T-helper 2 cell (primary cell): ENCODE measurements at places on chromosomes 7 and 10.

DNA sequence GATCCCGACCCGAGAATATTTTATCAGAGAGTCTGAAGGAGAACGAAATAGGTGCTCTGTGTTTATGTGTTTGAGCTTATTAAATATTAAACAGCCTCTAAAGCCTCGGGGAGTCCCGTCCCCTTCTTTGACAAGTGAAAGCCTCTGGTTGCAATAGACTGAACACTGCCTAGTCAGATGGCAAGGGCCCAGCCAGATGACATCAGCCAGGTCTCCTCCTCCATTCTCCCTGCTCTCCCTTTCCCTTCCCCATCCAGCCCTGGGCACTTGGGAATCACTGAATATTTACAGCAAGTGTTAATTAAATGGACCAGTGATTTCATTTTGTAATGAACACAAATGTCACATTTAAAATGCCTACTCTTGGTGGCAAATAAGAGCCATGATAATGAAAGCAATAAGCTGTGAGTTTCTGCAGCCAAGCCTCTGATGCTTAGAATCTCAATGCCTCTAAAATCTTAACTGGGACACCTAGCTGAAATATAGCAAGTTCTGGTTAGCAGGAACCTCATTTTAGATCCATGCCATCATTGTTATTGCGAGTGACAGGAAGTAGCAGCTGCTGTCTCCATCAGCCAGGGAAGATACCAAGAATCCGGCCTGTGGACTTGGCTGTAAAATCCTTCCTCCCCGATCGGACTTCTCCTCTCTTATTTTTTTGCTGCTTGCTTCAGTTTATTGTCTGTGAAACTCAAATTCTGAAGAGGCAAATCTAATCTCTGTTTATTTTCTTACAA lies 202.1 kb downstream of the PRPF18 start:
- DNase-seq = no peak

DNA sequence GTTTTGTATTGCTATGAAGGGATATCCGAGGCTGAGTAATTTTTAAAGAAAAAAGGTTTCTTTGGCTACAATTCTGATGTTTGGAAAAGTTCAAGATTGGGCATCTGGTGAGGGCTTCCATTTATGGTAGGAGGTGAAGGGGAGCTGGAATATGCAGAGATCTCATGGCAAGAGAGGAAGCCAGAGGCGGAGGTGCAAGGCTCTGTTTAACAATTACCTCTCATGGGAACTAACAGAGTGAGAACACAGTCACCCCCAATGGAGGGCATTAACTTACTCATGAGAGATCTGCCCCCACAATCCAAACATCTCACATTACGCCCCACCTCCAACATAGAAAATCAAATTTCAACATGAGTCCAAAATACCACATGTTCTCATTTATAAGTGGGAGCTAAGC lies 62.0 kb downstream of the AKR1D1 start:
- DNase-seq = no peak

DNA sequence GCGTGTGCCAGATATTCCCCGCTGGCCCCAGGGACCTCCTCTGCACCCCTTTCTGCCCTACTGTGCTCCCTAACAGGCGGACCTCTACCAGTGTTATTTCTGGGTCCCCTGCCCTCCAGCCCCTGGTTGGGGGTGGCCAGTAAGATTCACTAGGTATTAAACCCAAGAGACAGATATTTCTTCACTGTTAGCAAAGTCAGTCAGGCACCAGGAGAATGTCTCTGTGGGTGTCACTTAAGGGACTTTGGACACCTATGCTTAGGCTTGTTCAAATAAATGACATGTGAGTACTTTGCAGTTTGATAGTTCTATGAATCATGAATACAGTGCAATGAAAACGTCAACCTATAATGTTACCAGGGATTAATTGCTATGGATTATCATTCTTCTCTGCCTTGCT lies 234.3 kb upstream of the IGFBP3 start:
- DNase-seq = no peak

- DNase-seq = no peak
Measured at GRCh38 chr10:83373671-83374070, 765.6 kb upstream of the GHITM start.

GRCh38 chr10:9024210-9024609 lies 969.7 kb downstream of the GATA3 start:
- DNase-seq = peak; percentile 88

- DNase-seq = no peak
Measured at GRCh38 chr7:132150711-132151110, 425.6 kb downstream of the PLXNA4 start.

DNA sequence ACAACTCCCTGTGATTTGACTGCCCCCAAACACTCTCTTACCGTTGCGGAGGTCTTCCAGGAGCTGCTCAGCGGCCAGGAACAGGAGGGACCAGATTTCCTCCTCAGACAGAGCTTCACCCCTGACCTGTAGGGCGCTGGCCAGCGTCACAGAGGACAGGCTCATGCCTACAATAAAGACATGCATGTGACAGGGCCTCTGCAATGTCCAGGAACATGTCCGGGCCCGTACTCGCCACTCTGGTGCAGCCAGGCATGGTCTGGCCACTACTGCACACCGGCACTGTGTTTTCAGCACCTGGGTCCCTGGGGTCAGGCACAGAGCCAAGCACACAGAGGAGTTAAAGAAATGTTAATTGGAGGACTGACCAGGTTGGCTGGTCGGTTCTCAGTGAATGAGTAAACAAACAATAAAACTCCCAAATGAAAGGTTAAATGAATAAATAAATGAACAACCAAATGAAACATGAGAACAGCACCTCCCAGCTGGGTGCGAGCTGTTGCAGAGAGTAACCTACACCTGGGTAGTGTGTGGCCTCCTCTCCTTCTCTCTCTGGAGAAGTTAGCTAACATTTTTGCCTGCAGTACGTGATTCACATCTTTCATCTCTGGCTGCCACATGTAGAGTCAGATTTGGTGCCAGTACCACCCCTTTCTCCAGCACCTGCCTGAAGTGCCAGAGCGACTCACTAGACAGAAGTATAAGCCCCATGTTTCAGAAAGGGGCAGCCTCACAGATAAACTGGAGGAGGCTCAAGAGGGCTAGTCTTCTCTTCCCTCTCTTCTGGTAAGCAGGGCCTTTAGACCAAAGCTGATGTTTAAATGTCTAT lies 22.8 kb downstream of the FRMPD2 start:
- DNase-seq = no peak

DNA sequence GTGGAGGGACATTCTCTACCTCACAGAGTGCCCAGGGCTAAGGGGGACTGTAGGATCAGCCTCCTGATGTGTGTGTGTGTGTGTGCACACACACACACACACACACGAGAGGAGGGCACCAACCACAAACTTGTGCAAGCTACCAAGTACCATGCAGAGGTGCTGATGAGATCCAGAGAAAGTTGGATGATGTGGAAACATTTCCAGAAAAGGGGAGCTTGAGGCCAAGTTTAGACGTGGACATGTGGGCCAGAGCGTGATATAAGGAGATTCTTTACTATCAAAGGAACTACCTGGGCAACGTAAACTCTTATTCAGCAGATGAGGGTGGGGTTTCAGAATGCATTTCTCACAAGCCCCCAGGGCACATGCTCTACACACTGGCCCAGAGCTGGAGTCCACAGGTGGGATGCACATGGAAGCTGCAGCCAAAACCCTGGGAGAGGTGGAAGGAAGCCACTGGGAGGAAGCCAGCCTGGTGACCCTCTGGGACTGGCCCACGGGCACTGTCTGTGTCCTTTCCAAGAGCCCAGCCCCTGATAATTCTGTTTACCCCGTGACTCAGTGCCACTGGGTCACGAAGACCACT lies 53.5 kb downstream of the DLG5 start:
- DNase-seq = no peak

- peak; percentile 77 for DNase-seq
Measured at GRCh38 chr7:96321658-96322372, at the start of gene SLC25A13. TSS of gene SLC25A13 (minus strand) at chr7:96322098. CDS start at chr7:96321956, 142 bp downstream.

- DNase-seq = no peak
Measured at GRCh38 chr7:134992626-134993179, 6.4 kb downstream of the AGBL3 start.

GRCh38 chr10:66917104-66917503 lies 8.7 kb upstream of the LRRTM3 start:
- no peak for DNase-seq

DNA sequence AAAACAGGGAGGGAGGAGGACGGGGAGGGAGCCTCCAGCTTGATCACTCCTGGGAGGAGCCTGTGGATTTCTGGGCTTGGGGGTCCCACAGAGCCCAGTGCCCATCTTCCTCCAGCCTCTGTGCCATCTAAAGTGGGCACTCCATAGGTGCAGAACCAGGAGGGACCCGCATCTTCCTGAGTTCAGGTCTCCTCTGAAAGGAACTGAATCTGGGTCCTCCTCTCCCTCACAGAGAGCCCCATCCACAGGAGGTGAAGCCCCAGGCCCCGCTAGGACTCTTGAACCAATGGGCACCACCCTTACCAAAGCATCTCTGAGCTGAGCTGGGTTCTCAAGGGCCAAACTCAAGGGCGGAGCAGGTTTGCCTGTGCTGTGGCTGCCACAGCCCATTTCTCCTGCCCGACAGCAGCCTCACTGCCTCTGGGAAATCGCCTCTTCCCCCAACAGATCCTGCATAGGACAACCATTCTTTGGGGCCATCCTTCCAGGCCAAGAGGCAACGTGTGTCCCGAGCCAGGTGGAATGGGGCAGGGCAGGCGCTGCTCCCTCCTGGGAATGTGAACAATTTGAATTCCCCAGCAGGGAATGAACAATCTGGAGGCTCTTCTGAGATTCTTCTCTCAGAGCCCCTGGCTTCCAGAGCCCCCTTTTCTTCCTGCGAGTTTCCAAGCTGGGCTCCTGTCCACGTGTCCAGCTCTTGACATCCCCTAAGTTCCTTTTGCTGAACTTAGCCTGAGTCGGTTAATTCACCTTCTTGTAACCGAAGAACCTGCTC lies 411.0 kb upstream of the FOXK1 start:
- DNase-seq = no peak

GRCh38 chr7:20113427-20114027 lies 103.7 kb downstream of the MACC1 start:
- no peak for DNase-seq

DNA sequence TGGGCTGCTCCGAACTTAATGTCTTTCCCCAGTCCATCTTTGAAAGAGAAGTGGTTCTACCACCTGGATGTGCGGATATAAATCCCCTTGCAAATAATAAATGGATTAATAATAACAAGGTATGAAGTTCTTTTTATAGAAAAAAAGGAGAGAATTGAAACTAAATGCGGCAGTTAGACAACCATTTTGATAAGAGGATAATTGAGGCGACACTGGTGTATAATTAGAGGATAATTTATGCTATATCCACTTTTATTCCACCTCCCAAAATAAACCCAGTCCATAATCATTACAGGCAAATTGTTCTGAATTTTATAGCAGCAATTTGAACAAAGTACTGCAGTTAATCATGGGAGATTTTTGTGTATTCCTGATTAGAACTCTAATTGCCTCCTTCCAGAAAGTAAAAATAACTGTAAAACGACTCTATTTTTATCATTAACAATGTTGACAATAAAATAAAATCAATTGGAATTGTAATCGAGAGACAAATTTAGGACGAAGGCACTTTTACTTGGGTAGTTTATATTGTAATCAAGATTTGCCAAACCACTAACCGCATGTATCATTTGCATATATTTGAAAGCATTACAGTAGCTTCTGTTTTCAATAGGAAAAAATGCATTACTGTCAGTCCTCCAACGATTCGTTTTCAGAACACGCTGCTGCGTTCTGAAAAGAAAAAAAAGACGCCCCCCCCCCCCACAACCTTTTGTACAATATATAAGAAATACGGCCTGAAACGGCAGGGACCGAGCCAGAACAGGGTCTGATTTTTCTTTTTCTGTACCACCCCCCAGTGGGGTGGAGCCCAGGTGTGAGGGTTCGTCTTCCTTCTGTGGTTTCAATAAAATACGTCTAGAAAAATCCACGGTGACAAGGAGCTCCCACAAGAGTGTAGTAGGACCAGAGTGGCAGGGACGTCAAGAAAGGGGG lies 838 bp upstream of the DLX6 start:
- DNase-seq = no peak

- no peak for DNase-seq
Measured at GRCh38 chr7:156947120-156947843, 2.2 kb upstream of the NOM1 start.

DNA sequence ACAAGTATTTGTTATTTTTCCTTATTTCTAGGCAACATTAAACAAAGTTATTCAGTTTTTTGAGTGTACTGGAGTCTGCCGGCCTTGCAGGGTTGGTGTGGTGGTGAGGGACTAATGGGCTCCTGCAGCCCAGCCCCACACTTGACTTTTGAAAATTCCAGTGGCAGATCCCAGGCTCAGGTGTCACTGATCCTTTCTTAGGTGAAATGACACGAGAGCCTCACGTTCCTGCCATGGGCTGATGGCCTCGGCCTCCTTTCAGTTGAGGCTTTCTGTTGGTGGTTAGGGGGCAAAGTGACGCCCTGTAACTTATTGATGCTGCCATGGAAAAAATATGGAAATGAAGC lies 117.9 kb downstream of the NKX6-2 start:
- DNase-seq = no peak

- DNase-seq = no peak
Measured at GRCh38 chr7:50355817-50356178, 51.3 kb downstream of the IKZF1 start.

GRCh38 chr10:5665373-5666007 lies 905 bp downstream of the ASB13 start:
- no peak for DNase-seq

- DNase-seq = no peak
Measured at GRCh38 chr7:47253650-47254080, 328.2 kb downstream of the TNS3 start.

GRCh38 chr7:65983965-65984658 lies 2.1 kb upstream of the GUSB start:
- no peak for DNase-seq
